NCI-H526 (cell line): ENCODE measurements at places on chromosomes 5 and 9.

DNA sequence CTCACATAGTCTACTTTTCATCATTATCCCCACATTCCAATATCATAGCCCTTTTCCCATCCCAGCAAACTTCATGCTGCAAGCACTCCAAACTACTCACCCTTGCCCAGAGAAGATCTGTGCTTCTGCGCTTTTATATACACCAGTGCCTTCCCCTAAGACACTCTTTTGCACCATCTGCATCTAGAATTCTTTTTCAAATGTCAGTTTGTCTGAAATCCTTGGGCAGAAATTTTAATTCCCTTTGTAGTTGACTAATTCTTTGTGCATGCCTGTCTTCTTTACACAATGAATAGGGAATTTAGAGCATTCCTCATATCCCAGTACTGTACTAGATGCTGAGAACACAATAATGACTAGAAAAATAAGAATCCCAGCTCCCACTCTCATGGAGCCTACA is 298.9 kb downstream of the KCNN2 start:
- no peak for DNase-seq

DNA sequence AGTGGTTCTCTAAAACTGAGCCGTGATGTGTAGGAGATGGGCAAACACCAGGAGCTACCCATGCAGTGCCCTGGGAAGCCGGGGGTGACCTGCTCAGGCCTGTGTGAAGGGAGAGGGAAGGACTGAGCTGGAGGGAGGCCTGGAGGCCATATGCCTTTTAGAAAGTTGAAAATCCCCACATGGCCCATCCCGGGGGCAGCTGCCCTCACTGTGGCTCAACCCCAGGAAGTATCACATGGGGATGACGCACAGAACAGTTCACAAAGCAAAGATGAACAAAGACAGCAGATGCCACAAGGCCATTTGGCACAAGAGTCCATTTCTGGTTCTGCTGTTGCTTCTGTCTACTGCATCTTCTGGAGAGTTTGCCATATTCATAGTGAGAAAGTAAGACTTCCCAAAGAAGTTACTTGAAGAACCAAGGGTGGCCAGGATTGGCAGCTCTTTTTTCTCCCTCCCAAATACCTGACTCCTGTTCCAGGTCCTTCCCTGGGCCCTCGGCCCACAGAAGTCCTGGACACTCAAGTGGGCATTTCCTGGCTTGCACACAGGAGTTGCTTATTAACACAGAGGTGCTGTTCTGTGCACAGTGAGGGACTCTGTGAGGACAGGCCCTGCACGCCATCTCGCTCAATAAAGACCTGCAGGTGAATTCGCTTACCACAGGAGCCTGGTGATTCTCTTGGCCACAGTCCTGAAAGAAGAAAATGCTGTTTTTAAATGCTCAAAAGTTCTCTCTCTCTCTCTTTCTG is 25.1 kb downstream of the ACSL6 start:
- DNase-seq = no peak

GRCh38 chr5:73945505-73945904 is 319.5 kb downstream of the ARHGEF28 start:
- DNase-seq = no peak

- no peak for DNase-seq
Observed at GRCh38 chr5:96447949-96448348, 14.9 kb upstream of the PCSK1 start.

DNA sequence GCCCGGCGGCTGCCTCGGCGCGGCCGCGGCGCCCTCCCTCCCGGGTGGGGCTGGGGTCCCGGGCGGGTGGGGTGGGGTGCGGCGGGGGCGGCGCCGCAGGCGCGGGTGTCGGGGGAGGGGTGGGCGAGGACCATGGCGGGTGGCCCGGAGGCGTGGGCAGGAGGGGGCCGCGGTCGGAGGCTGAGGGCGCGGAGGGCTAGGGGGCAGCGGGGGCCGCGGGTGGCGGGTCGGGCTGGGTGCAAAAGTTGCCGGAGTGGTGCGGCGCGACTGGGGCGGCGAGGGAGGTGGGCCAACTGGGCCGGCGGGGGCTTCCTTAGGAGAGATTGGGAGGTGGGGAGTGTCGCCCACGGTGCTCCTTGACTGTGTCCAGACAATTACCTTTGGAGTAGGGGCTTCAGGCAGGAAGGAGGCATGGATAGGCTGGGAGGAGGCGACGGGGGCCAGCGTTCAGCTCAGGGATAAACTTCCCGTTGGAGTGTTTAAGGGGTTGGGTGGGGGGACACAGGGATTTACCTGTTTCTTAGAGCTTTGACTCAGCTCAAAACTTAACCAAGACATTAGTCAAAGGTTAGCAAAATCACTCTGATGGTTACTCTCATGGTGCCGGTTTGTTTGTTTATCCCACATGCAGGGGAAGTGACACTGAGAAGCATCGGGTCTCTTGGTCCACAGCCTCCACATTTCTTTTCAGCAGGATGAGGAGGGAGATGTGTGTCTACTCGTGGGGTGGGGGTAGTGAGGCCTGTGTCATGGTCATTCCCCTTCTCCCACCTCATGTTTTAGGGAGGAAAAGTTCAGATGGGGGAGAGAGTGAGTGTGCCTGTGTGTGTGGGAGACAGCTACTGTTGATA is 859 bp downstream of the CSNK1G3 start:
- peak; percentile 10 for DNase-seq

DNA sequence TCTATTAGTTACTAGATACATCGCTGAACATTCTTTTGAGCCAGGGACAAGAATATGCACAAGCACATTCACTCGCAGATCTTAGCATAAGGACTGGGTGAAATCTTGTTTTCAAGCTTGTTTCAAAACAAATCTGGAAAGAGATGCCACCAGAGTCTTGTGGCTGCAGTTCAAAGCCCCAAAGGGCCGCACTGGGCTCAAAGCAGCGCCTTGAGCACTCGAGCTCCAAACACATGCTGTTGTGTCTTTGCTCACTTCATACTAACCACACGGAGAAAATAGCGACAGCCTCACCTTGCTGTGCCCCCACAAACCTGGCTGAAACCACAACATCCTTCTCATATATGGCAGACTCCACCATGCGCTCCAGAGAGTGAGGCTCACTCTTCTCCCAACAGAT is 34.2 kb upstream of the IL7R start:
- no peak for DNase-seq

DNA sequence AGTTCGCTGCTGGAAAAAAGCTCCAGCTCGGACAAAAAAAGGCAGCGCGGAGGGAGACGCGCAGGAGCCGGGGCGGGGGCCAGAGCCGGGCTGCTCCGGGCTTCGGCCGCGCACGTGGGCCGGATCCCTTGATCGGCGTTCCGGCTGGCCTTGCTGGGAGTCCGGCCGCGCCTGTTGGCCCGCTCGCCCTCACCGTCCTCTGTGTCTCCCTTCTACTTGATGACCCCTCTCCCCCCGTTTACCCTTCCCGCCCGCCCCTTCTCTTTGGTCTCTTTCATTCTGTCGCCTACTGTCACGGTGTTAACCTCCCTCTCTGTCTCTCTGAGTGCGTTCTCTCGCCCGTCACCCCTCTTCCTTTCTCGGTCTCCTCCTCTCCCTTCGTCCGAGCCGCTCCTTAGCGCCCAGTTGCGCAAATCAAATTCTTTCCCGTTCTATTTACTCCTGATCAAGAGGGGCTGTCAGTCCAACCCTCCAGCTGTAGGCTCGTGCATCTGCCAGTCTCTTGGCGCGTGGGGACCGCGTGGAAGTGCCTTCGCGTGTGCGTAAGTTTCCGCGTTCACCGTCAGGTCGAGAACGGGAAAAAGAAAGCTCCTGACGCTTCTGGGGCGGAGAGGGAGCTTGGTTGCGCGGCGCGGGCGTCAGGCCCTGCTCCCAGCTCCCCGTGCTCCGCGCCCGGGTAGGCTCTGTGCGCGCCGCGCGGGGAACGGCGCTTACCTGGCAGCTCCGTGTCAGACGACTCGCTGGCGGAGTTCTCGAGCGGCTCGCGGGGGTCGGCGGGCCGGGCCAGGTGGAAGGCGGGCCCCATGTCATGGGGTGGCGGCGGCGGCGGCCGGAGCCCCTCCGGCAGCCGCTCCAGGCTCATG is 798 bp downstream of the PITX1 start:
- DNase-seq = peak; percentile 15

- DNase-seq = no peak
Observed at GRCh38 chr9:127723013-127723412, 7.1 kb downstream of the TTC16 start.
